ENCODE measurements at places on chromosomes 16 and 17. TPM values are rescaled to one million over a fixed set of nuclear protein-coding genes. Genes with fewer than 3 reads are reported as not detected.
A peak's percentile ranks its signal among the peaks of the same experiment; 100 is the strongest.

CACNG4 gene
- not detected for total RNA-seq

DNA sequence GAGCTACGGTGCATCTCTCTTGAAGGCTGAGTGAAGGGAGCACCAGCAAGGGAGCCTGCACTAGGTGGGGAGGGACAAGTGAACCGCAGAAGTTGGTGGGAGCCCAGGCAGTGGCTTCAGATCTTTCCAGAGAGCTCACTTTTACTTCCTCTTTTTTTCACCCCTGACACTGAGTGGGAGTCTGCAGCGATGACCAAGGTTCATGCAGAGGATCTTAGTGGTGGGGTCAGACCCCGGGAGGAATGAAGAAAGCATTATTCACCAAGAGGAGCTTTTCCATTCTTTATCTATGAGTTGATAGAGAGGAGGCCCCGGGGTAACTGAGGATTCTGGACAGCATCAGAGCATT lies 3.0 kb upstream of the CCL2 start:
- H3K27me3 ChIP-seq, result peaks cover 38% of the 10 kb centered on the region
- H3K36me3 ChIP-seq, result no peaks in the 10 kb centered on the region
- DNase-seq, result no peak

DNA sequence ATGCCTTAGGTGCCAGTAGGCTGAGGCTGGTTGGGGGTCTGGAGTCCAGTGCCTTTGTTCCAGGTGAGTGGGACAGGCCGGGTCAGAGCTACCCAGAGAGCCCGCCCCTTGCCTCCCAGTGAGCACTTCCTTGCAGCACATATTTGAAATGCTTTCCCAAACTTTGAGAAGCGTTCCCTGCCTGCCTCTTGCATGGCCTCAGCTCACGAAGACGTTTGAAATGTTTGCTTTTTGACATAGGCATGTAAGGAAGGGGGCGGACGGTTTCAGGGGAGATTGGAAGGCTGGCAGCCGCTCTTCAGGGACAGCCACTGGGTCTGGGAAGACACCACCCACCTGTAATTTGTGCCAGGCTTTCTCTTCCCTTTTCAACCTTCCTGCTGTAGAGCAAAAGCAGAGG lies 5.1 kb upstream of the FOXL1 start:
- H3K27ac ChIP-seq, result no peak overlapping the region
- no peak overlapping the region for H3K4me3 ChIP-seq
- H3K36me3 ChIP-seq, result no peaks in the 10 kb centered on the region
- DNase-seq, result no peak

DNA sequence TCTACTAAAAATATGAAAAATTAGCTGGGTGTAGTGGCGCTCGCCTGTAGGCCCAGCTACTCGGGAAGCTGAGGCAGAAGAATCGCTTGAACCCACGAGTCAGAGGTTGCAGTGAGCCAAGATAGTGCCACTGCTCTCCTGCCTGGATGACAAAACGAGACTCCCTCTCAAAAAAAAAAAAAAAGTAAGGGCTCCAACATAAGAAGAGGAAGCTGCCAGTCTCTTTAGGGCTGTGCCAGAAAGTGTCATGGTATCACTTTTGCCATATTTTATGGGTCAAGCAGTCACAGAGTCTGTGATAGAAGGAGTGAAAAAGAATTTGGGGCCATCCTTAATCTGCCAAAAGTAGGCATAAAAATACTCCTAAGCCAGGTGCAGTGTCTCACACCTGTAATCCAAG lies 1.4 kb upstream of the PIPOX start:
- H3K4me3 ChIP-seq, result no peak overlapping the region
- DNase-seq, result no peak
- no peak overlapping the region for H3K27ac ChIP-seq
- peaks cover 2% of the 10 kb centered on the region for H3K27me3 ChIP-seq
- no peaks in the 10 kb centered on the region for H3K4me1 ChIP-seq

DNA sequence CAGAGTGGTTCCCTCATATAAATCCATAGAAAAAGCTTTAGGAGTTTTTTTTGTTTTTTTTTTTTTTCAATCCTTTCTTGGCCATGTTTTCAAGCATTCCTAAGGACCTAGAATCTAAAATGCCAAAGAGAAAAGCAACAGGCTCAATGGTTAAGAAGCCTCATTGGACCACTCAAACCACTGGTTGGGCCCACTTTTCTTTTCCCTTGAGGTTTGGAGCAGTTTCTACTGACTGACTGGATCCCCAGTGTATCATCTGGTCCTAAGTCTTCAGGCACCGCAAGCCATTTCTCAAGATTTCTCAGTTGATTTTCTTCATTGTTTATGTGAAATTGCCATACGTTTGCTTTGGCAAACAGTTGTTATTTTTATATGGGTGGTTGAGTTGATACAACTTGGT lies 14.4 kb downstream of the METTL9 start:
- H3K27ac ChIP-seq, result no peak overlapping the region
- peaks cover 39% of the 10 kb centered on the region for H3K4me1 ChIP-seq
- no peak for DNase-seq
- H3K36me3 ChIP-seq, result peaks cover 16% of the 10 kb centered on the region
- no peak overlapping the region for H3K4me3 ChIP-seq

DNA sequence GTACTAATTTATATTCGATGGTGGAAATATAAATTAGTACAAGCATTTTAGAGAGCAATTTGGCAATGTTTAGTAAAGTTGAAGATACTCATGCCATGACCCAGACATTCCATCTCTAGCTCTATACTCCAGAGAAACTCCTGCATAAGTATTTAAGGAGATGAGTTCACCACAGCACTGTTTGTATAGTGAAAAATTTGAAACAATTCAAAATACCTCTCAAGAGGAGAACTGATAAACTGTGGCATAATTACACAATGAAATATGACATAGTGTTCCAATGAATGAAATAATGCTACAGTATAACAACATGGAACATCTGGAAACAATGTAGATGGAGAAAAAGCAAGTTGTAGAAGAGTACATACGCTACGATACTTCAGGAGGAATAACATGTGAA lies 48.6 kb upstream of the IRX3 start:
- H3K27me3 ChIP-seq, result peaks cover 11% of the 10 kb centered on the region
- no peaks in the 10 kb centered on the region for H3K4me1 ChIP-seq
- no peak for DNase-seq
- H3K4me3 ChIP-seq, result no peak overlapping the region
- H3K36me3 ChIP-seq, result no peaks in the 10 kb centered on the region

DNA sequence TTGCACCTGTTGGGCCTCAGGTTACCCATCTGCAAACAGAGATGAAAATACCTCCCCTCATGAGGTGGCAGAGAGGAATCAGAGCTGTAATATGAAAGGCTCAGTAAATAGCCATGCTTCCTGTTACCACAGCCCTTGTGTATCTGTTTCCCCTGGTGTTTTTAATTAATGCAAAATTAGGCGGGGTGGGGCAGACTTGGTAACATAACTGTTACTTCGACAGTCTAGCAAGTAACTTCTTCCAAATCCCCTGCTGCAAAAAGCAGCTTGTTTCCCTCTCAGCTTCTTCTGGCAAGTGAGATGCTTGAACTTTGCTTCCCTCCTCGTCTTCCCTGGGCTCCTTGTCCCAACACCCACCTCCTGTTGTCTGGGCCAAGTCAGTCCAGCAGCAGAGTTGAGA lies 381.5 kb downstream of the CPPED1 start:
- H3K36me3 ChIP-seq, result no peaks in the 10 kb centered on the region
- no peak overlapping the region for H3K4me3 ChIP-seq
- peaks cover 1% of the 10 kb centered on the region for H3K27me3 ChIP-seq
- no peak for DNase-seq

GRCh38 chr17:77405867-77406732 lies 265.3 kb downstream of the SEC14L1 start:
- peak overlapping the region; percentile 92 for H3K4me3 ChIP-seq
- peaks cover 87% of the 10 kb centered on the region for H3K4me1 ChIP-seq
- DNase-seq, result no peak
- H3K27ac ChIP-seq, result peak overlapping the region; percentile 92
- H3K27me3 ChIP-seq, result no peaks in the 10 kb centered on the region

DNA sequence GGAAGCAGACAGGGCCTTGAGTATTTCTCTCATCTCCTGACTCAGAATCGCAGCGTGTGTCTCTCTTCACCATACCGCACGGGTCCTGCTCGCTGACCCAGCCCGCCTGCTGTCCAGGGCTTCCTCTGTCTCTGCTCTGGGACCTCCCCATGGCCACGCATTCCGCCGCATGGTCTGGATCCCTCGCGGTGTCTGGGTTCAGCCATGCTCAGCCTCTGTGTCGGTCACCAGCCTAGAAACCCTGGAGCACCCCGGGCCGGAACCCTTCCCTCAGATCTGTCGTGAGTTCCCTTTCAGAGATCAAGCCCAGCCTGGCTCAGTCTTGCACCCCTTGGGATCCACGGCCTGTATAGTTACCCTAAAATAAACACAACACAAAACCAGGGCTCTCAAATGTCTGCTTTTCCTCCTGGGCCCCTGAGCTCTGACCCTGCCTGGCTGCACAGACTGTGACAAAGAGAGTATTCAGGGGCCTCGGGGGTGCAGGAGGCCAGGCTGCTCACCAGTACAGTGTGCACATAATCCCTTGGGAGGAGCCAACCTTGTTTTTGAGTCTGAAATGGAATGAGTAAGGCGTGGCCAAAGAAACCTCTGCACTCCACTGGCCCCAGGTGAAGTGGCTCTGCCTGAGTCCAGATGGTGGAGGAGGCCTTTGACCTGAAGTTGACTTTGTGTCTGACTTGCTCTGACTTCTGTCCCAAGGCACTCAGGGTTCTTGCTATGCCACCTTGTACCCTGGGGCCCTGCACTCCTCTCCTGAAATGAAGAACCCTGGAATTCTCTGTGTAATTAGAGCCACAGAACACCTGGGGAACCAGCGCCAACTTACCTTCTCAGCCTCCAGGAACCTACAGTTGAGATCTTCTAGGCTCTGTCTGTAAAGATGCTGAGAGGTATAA lies 5.8 kb upstream of the SPIRE2 start:
- no peak for DNase-seq
- peaks cover 16% of the 10 kb centered on the region for H3K27me3 ChIP-seq
- no peaks in the 10 kb centered on the region for H3K36me3 ChIP-seq
- H3K4me3 ChIP-seq, result no peak overlapping the region
- peaks cover 16% of the 10 kb centered on the region for H3K4me1 ChIP-seq

- no peak for DNase-seq
- no peak overlapping the region for H3K4me3 ChIP-seq
- H3K4me1 ChIP-seq, result no peaks in the 10 kb centered on the region
- peaks cover 1% of the 10 kb centered on the region for H3K27me3 ChIP-seq
- no peaks in the 10 kb centered on the region for H3K36me3 ChIP-seq
Observed at GRCh38 chr16:78985716-78986605, 614.6 kb downstream of the MAF start.

PRCD gene
- total RNA-seq, result not detected

DNA sequence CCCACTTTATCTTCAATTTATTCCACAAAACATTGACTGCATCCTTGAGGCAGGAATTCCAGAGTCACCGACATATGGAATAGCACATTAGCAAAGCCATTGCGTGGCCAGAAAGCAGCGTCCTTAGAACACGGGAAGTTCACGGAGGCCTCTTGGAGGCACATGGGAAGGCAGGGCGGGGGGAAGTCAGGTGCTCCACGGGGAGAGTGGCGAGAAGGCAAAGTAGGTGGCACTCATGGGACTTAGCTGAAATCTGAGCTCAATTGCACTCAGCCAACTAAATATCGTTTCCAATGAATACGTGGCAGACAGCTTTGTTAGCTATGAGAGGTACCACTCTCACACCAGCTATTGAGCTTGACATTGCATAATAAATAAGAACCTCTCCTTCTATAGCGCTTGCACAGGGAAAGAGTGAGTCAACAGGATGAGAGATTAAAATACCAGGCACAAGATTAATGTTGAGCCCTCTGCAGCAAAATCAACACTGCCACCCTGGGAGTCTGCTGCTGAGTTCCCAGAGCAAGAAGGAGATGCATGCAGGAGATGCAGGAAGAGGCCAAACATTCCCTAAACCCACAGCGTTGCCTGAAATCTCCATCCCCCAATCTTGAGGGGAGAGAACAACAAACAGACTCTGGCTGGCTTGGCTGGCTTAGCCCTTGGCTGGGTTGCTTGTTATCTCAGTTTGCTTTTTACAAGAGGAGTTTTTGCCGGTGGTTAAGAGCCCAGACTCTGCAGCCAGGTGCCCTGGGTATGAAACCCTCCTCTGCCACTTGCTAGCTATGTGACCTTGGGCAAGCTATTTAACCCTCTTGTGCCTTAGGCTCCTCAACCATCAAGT lies 28.8 kb downstream of the ABCC12 start:
- no peaks in the 10 kb centered on the region for H3K36me3 ChIP-seq
- H3K27ac ChIP-seq, result no peak overlapping the region
- H3K4me3 ChIP-seq, result no peak overlapping the region

- H3K27ac ChIP-seq, result no peak overlapping the region
- DNase-seq, result no peak
- H3K27me3 ChIP-seq, result no peaks in the 10 kb centered on the region
- H3K4me3 ChIP-seq, result no peak overlapping the region
- H3K4me1 ChIP-seq, result no peaks in the 10 kb centered on the region
- H3K36me3 ChIP-seq, result no peaks in the 10 kb centered on the region
Observed at GRCh38 chr16:79876332-79876730, 275.8 kb upstream of the MAF start.

DNA sequence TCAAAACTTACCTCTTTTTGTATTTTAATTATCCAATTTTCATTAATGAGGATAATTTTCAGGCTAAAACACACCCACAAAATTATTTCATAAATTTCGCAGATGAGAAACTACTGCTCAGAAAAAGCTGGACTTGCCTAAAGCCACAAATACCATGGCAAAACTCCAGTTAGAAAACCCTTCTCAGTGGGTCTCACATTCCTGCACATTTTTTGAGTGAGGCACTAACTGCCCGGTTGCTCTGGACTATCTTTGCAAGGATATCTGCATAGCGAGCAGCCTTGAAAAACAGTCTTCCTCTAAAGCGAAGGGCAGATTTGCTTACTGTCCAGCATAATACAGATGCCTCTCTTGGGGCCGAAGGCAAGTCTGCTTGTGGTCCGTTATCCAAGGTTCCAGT lies 9.8 kb downstream of the MPHOSPH6 start:
- no peak overlapping the region for H3K27ac ChIP-seq
- H3K36me3 ChIP-seq, result peaks cover 46% of the 10 kb centered on the region
- H3K27me3 ChIP-seq, result no peaks in the 10 kb centered on the region

PITPNM3 gene
- total RNA-seq, result 0.81 TPM

- no peaks in the 10 kb centered on the region for H3K27me3 ChIP-seq
- H3K36me3 ChIP-seq, result peaks cover 5% of the 10 kb centered on the region
- H3K4me1 ChIP-seq, result peaks cover 39% of the 10 kb centered on the region
- H3K4me3 ChIP-seq, result peak overlapping the region; percentile 94
- DNase-seq, result no peak
- H3K27ac ChIP-seq, result peak overlapping the region; percentile 68
Observed at GRCh38 chr17:50347894-50348291, 2.0 kb downstream of the XYLT2 start.

CCR7 gene
- 166 TPM for total RNA-seq

DNA sequence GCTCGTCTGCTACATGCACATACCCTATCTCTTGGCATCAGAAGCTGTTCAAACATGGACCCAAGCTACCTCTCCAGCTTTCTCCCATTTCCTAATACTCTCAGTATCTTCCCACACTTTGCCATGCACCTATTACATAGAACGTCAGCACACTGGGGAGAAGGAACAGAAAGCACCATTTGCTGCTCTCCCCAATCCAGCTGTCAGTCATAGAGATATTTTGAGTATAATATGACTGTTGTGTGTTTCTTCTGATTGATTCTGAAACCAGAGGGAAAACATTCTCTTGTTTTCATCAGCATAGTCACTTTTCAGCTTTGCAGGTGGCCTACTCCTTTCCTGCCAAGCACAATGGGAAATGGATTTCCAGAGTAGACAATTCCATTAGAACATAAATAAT lies 107.1 kb downstream of the ADAMTS18 start:
- no peak for DNase-seq
- no peaks in the 10 kb centered on the region for H3K36me3 ChIP-seq
- no peaks in the 10 kb centered on the region for H3K27me3 ChIP-seq

- no peaks in the 10 kb centered on the region for H3K36me3 ChIP-seq
- H3K4me3 ChIP-seq, result no peak overlapping the region
- H3K27ac ChIP-seq, result no peak overlapping the region
- H3K27me3 ChIP-seq, result peaks cover 17% of the 10 kb centered on the region
Observed at GRCh38 chr17:30225112-30225511, 10.4 kb downstream of the SLC6A4 start.

RNU2-1 gene
- total RNA-seq, result 6,685 TPM

COL1A1 gene
- 1.2 TPM for total RNA-seq
